ENCODE measurements at places on chromosomes 13 and 19.

GRCh38 chr19:13095393-13095784 is 7.3 kb downstream of the LYL1 start:
- DNase-seq = no peak

DNA sequence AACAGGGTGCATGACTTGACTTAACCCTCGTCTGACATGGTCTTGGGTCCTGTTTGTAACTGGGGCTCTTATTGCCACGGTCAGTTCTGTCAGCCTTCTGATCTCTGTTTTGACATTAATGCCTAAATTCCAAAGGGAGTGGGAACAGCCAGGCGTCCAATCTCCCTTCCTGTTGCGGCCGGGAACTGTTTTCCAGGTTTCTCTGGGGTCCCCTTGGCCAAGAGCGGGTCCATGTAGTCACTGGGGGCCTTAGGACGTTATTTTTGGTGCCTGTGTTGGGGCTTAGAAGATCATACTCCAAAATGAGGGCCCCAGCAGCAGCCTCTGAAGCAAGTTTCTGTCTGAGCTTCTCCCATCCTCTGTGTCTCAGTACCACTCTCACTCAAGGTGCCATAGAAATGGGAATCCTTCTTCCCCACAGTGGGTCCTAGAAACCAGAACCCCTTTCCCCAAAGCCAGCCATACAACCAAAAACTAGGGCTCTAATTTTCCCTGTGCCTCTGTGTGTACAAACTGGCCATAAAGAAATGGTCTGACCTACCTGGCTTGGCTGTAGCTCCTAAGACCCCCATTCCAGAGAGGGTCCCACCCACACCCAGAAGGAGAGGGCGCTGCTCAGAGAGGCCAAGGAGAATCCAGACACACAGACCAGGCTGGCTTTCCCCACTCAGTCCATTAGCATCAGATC is 50.4 kb downstream of the C13orf46 start:
- no peak for DNase-seq

GRCh38 chr13:30321256-30321655 is 13.9 kb upstream of the KATNAL1 start:
- DNase-seq = no peak

GRCh38 chr13:40031031-40031430 is 375.6 kb downstream of the COG6 start:
- no peak for DNase-seq

GRCh38 chr13:23074075-23074828 is 106.5 kb upstream of the SGCG start:
- no peak for DNase-seq

- no peak for DNase-seq
Measured at GRCh38 chr19:51367255-51367564, 1.0 kb upstream of the ETFB start.

- no peak for DNase-seq
Measured at GRCh38 chr19:58279925-58280316, 1.2 kb downstream of the ZNF8 start.

DNA sequence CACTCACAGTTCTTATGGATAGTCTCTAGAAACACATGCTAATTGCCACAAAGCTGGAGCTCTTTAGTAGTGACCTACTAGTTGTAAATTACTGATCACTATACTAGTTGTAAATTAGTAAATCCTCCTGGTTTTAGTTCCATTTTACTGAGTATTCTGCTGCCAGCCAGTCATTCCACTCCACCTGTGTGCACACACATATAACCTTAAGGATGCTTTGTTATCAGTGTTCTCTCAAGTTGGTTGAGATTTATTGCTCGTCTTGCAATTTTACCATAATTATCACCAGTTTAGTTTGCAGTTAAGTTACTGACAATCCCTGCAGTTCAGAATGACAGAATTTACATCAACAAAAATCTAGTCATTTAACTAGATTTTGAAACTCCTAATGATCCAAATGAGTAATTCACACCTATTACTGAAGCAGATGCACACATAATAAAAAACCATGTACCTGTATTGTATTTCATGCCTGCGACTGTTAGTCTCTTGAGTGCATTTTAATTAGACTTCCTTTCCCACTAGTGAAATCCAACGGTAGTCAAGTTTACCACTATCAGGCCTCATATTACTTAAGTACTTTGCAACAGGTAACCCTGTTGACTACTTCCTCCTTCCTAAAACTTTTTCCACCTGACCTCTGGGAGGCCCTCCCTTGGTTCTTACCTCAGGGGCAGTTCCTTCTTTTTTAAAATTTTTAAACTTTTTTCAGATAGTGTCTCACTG is 7.6 kb downstream of the TPT1 start:
- DNase-seq = no peak

DNA sequence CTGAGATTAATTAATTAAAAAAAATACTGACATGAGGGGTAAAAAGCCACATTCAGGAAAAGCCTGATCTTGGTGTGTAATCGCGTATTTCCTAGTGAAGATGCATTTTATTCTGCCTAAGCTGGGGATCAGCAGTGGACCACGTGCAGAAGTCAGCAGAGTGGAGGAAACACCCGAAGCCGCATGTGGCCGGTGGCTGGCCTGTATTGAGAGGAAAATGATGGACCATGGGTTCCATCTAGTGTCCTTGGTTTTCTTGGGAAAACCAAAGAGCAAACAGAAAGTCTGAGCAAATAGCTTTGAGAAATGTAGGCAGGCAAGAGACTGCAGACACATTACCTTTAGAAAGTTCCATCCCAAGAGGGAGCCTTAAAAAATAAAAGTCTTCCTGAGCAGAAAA is 23.7 kb upstream of the SHISA2 start:
- no peak for DNase-seq

- DNase-seq = no peak
Measured at GRCh38 chr13:36981156-36981743, 17.9 kb downstream of the ALG5 start.

DNA sequence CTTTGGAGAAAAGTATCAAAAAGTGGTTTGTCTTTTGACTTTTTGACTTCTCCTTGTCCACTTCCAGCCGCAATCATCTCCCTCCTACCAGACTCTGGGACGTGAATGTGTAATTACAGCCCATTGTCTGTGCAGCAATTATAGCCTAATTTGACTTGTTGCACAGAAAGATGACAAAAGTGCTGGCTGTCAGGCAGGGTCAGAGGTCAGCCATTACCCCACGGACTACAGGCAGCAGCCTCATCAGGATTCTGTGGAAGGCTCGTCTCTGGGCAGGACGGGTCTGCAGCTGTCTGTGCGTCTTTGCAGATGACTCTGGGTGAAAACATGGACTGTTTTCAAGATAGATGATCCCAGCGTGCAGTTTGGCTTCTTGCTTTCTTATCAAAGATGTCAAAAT is 102.2 kb upstream of the EDNRB start:
- DNase-seq = no peak

GRCh38 chr13:67635754-67636153 is 405.6 kb upstream of the PCDH9 start:
- no peak for DNase-seq

Measured in Right ventricle myocardium superior (tissue), 1 donor.